ENCODE measurements at places on chromosomes 6 and 20. TPM values are rescaled to one million over a fixed set of nuclear protein-coding genes. Genes with fewer than 3 reads are reported as not detected.

Gene FNDC11
- 1.6 TPM for total RNA-seq

Gene DDR1
- total RNA-seq: 234 TPM

Gene CCN6
- total RNA-seq: not detected

Gene KHDC1
- total RNA-seq: 1.5 TPM

DNA sequence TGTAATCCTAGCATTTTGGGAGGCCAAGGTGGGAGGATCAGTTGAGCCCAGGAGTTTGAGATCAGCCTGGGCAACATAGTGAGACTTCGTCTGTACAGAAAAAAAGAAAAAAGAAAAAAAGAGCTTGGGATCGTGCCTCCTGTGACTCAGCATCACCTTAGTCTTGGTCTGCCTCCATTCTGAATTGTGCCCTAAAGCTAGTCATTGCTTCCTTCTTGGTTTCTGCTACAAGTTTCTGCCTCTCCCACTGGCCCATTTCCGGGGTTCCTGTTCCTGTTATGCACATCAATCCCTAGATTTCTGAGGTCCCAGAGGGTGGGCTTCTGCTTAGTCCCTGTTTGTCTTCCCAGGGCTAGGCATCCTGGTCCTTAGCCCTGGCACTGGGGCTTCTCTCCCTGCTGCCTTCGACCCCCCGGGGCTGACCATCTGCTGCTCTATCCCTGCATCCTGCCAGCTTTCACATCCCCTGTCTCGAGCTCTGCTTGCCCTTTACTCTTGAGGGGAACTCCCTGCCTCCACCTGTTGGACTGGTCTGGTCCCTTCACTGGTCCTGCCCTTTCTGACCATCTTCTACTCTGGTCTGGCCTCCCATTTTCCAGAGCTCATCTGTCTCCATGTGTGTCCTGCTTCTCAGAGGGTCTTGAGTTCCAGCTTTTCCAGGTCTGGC is 77.5 kb upstream of the ESR1 start:
- DNase-seq: no peak

GRCh38 chr6:74063391-74063790 is 367.4 kb downstream of the CD109 start:
- no peak for DNase-seq

DNA sequence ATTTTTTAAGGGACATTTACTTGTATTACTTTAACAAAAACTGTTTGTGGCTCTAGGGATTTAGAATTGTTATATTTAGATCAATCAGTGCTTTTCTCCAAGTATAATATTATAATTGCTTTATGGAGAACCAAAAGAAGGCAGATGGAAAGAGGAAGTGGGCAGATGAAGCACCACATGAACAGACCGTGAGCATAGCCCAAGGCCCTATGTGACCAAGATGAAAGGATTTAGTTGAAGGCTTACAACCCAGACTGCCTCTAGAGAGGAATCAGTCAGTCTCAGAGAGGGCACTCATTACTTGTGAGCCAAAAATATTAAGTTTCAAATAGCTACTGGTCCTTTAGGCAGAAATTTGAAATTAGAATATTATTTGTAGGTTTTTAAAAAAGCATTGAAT is 102.3 kb upstream of the IMPG1 start:
- DNase-seq: no peak
